Stimulated activated CD8-positive, alpha-beta memory T cell treated with anti-CD3 and anti-CD28 coated beads, Interleukin-4, amount 100 ng/mL, for 1 hour (primary cell): ENCODE measurements at places on chromosomes 16 and 17.

DNA sequence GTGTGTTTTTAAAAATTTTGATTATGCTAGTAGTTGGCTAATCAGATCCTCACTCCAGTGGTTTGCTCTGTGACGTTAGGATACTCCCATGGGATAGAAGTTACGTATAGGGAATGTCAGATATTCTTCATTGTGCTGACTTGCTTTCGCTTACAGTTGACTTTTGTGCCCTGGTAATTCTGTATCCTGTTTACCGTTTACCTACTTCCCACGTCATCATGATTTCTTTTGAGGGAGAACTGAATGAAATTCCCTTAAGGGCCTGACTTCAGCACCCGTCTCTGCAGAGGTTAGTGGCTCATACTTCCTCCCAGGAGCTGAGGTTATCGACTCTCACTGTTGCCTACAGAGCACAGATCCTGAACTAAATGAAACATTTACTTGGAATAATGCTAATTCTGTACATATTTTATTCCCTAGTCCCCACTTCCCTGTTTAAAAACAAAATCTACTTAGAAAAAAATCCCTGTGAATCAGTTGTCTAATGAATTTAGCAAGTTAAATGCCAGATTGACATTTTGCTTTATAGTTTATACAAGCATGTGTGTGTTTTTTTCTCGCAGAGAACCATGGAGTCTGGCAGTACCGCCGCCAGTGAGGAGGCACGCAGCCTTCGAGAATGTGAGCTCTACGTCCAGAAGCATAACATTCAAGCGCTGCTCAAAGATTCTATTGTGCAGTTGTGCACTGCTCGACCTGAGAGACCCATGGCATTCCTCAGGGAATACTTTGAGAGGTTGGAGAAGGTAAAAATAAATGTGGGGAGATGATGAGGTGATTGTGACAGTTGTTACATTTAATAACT, 2.8 kb downstream of the PRKAR1A start:
- no peak for DNase-seq

DNA sequence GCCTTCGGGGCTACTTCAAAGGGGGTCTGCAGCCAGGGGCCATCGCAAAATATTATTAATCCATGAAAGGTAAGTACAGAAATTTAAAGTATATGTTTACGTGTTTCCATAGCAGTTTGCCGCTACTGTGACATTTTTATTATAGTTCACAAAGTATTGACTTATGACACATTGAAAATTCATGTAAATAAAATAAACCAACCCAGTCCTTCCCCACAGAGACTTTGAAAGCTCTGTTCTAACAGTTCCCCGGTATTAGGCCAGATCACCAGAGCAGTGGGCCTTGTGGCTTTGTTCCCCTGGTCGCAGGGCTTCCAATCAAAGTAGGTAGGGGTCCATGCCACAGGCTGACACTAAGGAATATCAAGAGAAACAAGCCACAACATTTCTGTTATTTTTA, 13.9 kb downstream of the KIAA0753 start:
- DNase-seq: no peak

DNA sequence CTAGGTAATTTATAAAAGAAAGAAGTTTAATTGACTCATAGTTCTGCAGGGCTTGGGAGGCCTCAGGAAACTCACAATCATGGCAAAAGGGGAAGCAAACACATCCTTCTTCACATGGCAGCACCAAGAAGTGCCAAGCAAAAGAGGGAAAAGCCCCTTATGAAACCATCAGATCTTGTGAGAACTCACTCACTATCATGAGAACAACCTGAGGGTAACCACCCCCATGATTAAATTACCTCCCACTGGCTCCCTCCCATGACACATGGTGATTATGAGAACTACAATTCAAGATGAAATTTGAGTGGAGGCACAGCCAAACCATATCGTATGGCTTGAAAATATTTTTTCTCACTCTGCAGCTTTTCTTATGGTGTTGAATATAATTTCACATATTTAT, 151.7 kb downstream of the ANKFN1 start:
- DNase-seq: no peak

GRCh38 chr17:50173335-50173941, 7.6 kb downstream of the SGCA start:
- DNase-seq: no peak

DNA sequence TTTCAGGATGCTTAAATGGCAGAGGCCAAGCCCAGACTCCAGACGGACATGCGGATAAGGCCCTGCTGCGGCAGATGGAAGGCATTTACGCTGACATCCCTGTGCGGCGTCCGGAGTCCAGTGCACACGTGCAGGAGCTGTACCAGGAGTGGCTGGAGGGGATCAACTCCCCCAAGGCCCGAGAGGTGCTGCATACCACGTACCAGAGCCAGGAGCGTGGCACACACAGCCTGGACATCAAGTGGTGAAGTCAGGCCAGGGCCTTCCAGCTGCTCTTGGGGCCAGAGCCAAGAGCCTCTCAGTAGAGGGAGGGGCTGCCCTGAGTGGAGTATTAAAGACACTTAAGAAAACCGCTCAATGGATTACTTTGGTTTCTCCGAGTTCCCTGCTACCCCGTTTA, 29.4 kb downstream of the NARF start:
- DNase-seq: no peak

GRCh38 chr16:85243308-85243707, 131.0 kb upstream of the CIBAR2 start:
- no peak for DNase-seq

- DNase-seq: no peak
Observed at GRCh38 chr17:8873801-8874715, 6.6 kb upstream of the PIK3R6 start.

DNA sequence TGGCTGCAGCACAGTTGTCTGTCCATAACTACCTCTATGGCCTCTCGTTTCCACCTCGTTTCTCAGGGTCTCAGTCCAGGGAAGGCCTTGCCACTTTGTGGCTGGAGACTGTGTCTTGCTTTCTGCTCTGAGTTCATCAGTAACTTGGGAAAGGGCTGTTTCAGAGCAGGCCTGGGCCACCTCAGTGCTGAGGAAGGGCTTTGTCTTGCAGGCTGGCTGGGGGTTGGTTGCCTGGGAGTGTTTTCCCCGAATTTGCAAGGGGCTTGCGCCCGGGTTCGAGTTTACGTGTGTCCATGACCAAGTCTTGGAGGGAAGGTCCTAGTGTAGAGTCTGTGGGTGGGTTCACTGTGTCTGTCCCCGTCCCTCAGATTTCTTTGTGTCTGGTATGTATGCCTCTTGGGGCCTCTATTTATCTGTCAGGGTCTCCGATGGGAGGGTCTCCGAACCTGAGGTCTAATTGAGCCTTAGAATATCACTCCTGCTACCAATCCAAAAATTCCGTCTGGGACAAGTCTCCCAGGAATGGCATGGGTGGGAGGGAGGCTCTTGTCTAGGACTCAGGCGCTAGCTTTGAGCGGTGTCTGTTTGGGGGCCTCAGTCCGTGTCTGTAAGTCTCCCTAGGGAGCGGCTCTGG, 594 bp upstream of the TGFB1I1 start:
- no peak for DNase-seq

- no peak for DNase-seq
Observed at GRCh38 chr17:21228111-21228510, 14.2 kb upstream of the TMEM11 start.

DNA sequence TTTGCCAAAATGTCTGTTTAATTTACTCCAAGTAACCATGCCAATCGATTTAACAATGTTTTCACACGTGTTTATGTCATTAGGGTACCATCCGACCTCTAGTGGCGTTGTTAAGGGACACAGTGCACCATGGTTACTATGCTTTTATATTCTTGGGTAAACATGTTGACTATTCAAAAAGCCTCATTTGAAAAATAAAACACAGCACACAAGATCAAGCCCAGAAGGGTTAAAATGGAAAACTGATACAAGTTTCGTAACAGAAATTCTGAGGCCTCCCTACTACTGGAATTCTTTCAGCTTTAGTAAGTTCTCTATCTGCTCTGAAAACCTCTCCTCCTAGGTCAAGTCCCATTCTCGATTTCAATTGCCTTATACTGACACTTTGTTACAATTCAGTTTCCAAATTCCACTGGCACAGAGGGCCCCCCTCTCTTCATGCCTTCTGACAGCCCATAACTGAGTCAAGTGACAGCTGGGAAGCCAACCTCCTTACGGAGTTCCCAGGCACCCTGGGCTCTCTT, 2.1 kb downstream of the CFAP20 start:
- DNase-seq: no peak

GRCh38 chr16:27364493-27365141, 37.4 kb upstream of the IL21R start:
- DNase-seq: no peak

DNA sequence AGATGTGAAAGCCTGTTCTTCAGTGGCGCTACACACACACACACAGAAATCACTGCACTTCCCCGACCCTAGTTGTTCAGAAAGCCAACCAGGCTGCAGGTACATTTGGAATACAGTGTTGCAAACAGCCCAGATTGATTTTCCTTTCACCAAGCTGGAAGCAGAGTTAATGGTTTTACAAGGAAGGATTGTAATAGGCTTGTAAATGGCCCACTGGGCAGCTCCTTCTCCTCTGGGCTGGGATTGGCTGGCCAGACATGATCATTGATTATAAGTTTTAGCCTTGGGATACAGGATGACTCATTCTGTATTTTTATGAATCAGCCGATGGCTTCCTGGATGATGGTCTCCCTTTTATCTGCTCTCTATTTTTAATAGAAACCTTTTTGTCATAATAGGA, 2.5 kb downstream of the VAT1L start:
- DNase-seq: no peak

- DNase-seq: no peak
Observed at GRCh38 chr16:63808730-63809129, 1313.1 kb downstream of the CDH11 start.

DNA sequence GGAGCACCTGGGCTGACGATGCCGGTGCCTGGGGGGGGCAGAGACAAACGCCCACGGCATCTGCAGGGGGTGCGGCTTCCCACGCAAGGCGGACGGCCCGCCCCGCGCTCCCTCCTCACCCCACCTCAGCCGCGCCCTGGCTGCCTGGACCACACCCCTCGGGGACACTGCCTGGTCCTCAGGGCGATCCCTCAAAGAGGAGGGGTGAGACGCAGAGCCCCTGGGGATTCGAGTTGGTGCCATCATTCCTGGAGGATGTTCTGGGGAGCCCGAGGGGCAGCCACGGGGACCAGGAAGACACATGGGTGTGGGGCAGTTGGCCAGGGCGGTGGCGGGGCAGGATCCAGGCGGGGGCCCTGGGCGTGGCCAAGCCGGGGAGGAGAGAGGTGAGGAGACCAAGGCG, 3.9 kb downstream of the IGFALS start:
- no peak for DNase-seq

DNA sequence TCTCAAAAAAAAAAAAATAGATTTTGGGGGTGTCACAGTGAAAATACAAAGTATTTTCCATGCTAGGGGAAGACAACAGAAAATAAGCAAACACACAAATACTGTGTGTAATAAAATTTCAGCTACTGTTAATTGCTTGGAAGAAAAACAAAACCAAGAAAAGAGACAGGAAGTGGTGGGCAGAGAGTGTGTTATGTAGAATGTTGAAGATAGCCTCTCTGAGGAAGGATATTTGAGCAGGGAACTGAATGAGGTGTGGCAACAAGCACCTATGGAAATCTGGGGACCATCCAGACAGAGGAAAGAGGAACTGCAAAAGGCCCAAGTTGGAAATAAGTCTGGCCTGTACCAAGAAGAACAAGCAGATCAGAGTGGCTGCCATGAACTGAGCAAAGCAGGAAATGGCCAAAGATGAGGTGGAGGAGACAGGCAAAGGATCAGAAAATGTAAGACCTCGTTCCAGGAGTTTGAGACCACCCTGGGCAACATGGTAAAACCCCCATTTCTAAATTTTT, 7.8 kb upstream of the USP31 start:
- DNase-seq: no peak

- no peak for DNase-seq
Observed at GRCh38 chr16:89061086-89061485, 32.6 kb upstream of the ACSF3 start.

GRCh38 chr17:76727745-76728456, 1.3 kb downstream of the METTL23 start:
- no peak for DNase-seq

DNA sequence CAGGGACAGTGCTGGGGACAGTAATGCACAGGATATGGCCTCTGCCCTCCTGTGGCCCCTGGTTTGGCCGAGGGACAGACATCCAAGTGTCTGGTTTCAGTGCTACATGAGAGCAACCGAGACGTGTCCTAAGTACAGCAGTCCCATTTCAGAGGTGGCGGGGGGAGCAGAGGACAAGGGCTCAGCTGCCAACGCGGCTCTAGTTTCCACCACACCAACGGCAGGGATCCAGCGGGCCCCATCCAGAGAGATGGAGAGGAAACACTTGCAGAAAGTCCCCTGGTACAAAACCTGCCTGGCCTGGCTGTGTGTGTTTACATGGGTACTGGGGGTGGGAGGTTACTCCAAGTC, 125.8 kb upstream of the SMURF2 start:
- no peak for DNase-seq

DNA sequence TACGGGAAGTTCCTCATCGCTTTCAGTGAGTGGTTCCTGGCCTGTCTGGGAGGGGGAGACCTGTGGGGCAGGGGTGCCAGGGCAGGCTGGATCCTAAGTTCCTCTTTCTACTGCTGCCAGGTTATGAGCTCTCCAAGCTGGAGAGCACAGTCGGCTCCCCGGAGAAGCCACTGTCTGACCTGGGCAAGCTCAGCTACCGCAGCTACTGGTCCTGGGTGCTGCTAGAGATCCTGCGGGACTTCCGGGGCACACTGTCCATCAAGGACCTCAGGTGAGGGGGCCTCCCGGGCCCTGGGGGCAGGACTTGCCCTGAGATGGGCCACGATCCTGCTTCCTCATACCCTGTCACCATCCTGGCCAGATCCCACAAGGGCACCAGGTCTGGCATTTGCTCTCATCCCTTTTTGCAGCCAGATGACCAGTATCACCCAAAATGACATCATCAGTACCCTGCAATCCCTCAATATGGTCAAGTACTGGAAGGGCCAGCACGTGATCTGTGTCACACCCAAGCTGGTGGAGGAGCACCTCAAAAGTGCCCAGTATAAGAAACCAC, 5.1 kb downstream of the PRSS8 start:
- DNase-seq: no peak

- DNase-seq: no peak
Observed at GRCh38 chr16:48321317-48322036, 63.7 kb downstream of the SIAH1 start.

- no peak for DNase-seq
Observed at GRCh38 chr17:36743130-36743529, 141.7 kb downstream of the MRM1 start.
